ENCODE measurements at places on chromosomes 5 and 9.
A peak's percentile ranks its signal among the peaks of the same experiment; 100 is the strongest.

- peak; percentile 95 for DNase-seq
Observed at GRCh38 chr9:99030092-99030511, 74.8 kb upstream of the TGFBR1 start.

GRCh38 chr5:89756955-89757354 lies 652.6 kb downstream of the CETN3 start:
- DNase-seq = peak; percentile 2

- no peak for DNase-seq
Observed at GRCh38 chr9:113619491-113620376, 156.2 kb downstream of the RGS3 start.

DNA sequence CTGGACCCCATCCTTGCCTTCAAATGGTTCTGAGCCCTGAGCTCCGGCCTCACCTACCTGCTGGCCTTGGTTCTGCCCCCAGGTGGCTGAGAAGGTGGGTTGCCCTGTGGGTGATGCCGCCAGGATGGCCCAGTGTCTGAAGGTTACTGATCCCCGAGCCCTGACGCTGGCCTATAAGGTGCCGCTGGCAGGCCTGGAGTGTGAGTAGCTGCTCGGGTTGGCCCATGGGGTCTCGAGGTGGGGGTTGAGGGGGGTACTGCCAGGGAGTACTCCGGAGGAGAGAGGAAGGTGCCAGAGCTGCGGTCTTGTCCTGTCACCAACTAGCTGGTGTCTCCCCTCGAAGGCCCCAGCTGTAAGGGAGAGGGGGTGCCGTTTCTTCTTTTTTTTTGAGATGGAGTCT lies 5.2 kb downstream of the CEL start:
- no peak for DNase-seq

DNA sequence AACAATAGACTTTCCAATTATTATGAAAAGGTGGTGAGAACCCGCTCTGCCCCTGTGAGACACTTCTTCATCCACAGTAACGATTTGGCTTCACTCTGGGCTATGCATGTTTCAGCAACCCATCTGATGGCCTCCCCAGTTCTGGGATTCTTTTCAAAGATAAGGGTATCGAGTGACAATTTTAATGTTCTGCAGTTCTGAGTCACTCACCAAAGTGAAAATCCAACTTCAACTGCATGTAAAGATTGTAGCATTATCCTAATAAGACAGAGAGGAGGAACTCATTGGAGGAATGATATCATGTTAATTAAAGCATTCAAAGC lies 1078.3 kb upstream of the SEMA6A start:
- peak; percentile 36 for DNase-seq

DNA sequence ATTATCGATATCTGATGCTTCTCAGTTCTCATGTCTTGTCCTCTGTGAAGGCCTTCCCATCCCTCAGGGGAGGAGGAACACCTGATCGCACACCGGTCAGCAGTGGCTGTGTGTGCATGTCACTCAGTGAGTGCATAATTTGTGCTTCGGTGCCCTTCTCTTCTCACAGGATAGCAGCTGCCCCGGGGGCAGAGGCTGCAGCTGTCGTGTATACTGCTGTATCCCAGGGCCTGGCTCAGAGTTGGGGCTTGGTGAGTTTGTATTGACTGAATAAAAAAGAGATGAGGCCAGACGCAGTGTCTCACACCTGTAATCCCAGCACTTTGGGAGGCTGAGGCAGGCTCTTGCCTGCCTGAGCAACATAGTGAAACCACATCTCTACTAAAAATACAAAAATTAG lies 49.7 kb upstream of the NCS1 start:
- no peak for DNase-seq

DNA sequence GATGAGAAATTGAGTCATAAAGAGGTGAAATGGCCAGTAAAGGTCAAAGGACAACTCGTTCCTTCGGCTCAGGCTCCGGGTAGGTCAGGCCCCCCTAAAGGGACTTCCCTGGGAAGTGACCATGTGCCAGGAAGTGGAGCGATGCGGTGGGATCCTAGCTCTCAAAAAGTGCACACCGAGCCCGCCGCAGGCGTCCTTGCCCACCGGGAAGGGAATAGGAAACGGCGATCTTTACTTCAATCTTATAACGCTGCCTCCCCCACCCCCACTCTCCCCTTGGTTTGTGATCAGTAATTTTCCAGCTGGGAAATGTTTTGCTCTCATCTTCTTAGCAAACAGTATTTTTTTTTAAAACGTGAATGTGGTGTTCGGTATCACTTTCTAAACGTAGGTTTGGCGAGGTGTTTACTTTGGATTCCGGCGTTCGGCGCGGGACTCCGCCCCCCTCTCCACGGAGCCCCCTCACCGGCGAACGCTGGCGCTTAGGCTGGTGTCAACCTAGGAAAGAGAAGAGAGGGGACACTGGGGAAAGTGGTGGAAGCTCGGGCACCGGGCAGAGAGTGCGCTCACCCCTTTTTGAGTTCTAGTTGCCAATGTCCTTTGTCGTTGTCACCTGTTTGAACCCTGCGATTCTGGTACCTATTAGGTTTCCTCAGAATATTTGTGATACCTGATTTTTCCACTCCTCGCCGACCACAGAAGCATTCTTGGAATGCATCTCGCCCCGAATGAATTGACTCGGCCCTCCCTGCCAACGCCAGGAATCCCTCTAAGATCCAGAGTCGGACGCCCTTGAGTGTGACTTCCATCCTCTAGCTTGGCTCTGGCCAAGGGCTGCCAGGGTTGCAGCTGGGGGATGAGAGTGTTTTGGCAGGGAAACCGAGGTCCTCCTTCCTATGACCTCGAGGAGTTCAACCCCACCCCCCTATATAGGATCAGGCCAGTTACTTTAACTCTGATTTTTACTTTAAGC lies 1.8 kb upstream of the KLF4 start:
- DNase-seq = peak; percentile 3

- DNase-seq = peak; percentile 91
Observed at GRCh38 chr9:112097712-112098688, 77.1 kb downstream of the SUSD1 start.

DNA sequence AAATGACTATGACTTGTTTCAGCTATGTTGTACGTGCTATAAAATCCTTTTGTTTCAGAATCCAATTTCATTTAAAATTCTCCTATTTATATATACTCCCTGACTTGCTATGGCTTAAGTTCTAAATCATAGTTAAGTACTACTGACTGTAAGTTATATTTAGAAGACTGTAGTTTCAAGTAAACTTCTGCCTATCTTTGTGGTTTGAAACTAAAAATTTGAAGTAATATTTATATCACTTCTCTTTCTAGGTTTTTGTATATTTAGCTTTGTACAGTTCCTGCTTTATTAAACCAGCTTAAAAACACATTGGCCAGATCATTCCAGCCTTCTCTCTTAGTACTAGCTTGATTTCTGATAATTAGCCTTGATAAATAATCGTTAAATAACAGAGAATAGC lies 196.3 kb downstream of the MLLT3 start:
- DNase-seq = no peak

- DNase-seq = no peak
Observed at GRCh38 chr5:177314376-177315342, 3.0 kb upstream of the MXD3 start.

DNA sequence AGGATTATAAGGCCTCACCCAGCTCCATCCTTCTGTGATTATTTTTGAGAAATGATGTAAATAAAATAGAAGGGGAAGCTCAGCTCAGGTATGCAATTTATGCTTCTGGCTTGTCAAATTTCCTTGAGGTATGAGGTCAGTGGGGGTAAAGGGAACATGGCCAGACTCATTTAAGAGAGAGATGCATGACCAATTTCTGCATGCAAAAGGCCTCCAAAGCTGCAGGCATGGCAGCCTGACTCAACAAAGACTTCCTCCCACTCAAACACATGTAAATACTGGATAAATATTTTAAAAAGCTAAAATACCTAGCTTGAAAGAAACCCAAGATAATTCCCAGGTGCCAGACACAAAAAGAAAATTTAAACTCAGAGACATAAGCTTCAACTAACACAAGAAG lies 101.4 kb upstream of the SLC1A3 start:
- DNase-seq = no peak

DNA sequence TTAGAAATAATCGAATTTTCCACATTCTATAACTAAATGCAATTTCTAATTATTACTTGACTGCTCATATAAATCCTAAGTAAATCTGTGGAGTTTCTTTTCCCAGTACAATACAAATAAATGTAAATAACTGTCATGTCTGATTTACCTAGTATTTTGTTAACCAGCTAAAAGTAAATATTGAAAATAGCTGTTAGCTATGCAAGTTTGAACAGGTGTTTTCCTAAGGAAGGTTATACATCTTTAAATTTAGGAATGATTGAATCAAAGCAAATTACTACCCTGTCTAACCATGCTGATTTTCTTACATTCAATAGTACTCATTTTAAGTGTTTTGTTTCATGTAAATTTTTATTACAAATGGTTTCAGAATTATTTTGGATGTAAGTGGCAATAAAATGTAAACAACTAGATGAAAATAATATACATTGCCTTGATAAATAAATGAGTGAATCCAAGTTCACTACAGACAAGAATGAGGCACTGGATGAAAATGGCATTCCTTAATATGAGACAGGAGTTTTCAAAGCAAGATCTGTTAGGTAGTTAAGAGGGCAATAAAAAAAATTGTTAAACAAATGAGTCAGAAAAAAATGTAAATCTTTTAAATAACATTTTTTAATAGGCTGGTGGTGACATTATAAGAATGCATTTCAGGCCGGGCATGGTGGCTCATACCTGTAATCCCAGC lies 15.8 kb downstream of the MCIDAS start:
- DNase-seq = no peak

- no peak for DNase-seq
Observed at GRCh38 chr5:164306662-164307061, 801.2 kb downstream of the MAT2B start.

- peak; percentile 88 for DNase-seq
Observed at GRCh38 chr5:173573126-173573960, 43.1 kb downstream of the BOD1 start.

DNA sequence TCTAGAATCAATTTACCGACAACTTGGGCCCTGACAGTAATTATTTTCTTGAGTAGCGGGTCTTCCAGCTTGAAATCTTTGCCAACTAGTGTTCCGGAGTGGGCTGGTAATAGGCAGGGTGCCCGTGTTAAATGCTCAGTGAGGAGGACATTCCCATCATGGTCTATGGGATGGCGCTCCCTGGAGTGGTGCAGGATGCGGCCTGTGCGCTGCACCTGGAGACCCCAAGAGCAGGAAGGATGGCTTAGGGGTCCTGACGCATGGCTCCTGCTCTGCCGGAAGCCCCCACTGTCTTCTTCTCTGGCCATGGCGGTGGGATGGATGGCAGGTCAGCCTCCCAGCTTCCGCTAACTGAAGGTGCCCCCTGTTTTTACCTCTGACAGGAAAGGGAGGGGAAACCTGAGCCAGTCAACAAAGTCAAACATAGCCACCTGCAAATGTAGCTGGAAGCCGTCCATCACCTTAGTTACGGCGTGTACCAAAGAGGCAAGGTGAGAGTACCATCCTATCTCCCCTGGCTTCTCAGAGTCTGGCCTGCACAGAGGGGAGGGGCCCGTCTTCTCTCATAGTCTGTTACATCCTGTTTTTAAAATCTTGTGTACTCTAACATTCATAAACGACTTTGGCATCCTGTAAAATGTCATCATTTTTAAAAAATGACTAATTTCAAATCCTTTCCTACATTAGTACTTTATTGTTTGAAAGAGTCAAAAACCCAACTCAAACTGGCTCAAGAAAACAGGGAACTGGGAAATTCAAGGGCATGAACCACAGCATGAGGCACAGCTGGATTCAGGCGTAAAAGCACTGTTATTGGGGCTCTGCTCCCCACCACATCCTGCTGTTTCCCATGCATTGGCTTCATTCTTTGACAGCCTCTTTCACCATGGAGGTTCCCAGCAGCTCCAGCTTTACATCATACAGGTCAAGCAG lies 28.5 kb upstream of the UNC5A start:
- DNase-seq = no peak

DNA sequence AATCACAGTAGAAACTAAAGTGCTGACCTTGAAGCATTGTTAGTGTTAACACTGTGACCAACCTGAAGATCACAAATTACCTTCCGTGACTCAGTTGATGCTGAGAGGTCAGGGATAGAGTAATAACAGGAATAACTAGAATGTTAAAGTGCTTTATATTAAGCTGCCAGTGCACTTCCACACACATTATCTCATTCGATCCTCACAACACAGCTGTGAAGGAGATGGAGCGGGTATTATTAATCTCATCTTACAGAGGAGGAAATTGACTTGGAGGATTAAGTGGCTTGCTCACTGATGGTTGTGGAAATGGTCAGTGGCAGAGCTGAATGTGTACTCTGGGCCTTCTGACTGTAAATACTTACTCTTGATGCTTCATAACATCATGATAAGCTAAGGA lies 252.5 kb upstream of the DMRT1 start:
- no peak for DNase-seq

DNA sequence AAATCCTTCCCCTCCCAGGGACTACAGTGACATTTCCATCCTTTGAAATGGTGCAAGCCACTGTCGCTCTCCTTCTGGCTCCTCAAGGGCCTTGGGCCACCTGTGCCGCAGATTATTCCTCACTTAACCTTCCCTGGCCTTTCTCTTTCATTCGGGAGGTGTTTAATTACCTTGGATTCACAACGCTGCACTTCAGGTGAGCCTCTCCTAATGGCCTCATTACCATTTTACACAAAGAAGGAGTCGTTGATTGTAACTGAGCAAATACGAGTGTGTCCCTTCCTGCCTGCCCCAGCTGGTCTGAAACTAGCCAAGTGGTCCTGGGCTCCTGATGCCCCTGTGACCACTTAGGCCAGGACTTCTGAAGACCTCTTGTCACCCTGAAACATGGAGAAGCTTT lies 205.0 kb downstream of the CRB2 start:
- no peak for DNase-seq

- no peak for DNase-seq
Observed at GRCh38 chr5:177307544-177308363, 3.9 kb downstream of the MXD3 start.

GRCh38 chr5:122219436-122220166 lies 90.3 kb downstream of the ZNF474 start:
- no peak for DNase-seq

- peak; percentile 93 for DNase-seq
Observed at GRCh38 chr9:124309667-124310084, 51.9 kb downstream of the NEK6 start.

DNA sequence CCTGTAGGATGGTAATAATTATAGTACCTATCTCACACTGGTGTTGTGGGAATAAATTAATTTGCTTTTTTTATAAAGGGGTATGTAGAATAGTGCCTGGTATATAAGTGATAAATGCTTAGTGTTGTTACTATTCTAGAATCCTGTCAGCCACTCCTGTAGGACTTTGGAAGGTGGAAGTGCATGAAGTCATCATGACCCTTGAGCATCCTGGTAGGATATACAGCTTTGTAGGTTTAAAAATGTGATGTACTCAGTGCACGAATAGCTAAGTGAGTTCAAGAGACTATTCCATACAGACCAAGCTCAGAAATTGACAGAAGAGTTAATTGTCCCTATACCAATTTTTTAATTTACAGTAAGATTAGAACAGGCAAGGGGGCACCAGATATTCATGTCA lies 258.8 kb upstream of the RFX3 start:
- DNase-seq = no peak

DNA sequence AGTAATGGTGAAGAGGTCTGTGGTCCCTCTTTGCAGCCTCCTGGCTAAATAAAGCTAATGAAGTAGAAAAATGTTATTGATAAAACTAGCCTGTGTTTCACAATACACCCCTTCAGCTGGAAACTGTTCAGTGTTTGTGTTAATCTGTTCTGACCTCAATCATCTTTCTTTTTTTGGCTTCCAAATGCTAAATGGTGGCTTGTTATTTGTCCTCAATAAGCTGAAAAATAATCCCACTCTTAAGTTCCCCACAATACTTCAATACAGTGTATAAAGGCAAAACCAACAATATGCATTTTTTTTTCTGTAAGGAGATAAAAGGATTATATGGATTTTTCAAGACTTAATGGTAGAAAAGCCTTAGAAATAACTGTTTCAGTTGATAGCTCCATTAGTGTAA lies 560.5 kb downstream of the TUSC1 start:
- DNase-seq = no peak

GRCh38 chr5:57211039-57211438 lies 37.2 kb downstream of the GPBP1 start:
- no peak for DNase-seq

Measured in adipocyte (in vitro differentiated cells).